ENCODE measurements at places on chromosomes 3 and 15.

GRCh38 chr3:8442993-8443650 lies 58.5 kb upstream of the LMCD1 start:
- no peak for DNase-seq

- peak; percentile 62 for DNase-seq
Observed at GRCh38 chr3:107927361-107928083, 163.3 kb downstream of the CD47 start.

GRCh38 chr3:151410891-151411559 lies 26.5 kb upstream of the P2RY12 start:
- DNase-seq: peak; percentile 67

GRCh38 chr3:71791634-71792033 lies 6.7 kb upstream of the PROK2 start:
- no peak for DNase-seq

- no peak for DNase-seq
Observed at GRCh38 chr3:100127792-100128191, 13.5 kb upstream of the FILIP1L start.

GRCh38 chr15:58457466-58457965 lies 25.7 kb downstream of the LIPC start:
- peak; percentile 75 for DNase-seq

GRCh38 chr3:63863150-63864007 lies at the start of the genes ATXN7 and THOC7:
Gene ATXN7, plus strand, starts transcription at chr3:63863867. Its CDS starts 48,732 bp downstream, at chr3:63912599.
Gene THOC7, minus strand, starts transcription at chr3:63863805. Its CDS starts 15 bp downstream, at chr3:63863790.
- DNase-seq: peak; percentile 60

- DNase-seq: peak; percentile 98
Observed at GRCh38 chr3:134846911-134847317, 51.9 kb downstream of the EPHB1 start.
